Urothelium cell line (cell line): ENCODE measurements at places on chromosomes 13 and 19.

- no peak for DNase-seq
Observed at GRCh38 chr19:3162418-3163229, 15.9 kb upstream of the S1PR4 start.

- no peak for DNase-seq
Observed at GRCh38 chr13:75364131-75364713, 117.7 kb downstream of the TBC1D4 start.

DNA sequence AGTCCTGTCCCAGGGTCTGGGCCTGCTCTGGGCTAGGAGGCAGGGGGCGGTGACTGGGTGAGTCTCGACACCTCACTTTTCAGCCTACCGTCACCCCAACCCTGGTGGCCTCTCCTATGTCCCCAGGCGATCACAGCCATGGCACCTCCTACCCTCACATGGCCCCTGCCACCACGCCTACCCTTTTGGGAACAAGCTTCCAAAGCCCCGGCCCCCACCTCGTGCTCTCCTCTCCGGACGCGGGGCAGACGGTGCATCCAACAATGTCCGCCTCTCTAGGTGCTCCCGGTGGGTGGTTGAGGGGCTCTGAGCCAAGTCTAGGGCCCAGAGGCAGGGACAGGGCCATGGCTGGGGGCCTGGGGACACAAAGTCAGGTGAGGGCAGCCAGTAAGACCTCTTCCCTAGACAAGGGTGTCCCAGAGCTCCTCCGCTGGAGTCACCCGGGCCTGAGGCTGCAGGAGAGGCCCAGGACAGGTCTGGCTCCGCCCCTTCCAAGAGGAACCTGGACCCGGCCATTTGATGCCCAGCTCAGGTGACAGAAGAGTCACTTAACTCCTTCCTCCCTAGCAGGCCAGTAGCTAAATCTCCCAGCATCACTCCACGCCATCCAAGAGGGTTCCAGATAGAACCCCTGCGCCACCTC lies at the start of gene SYNE4:
SYNE4 (minus strand) TSS at position 478 of the 643 bp plus-strand sequence; CDS start at position 346, 132 bp downstream.
- DNase-seq, result no peak

DNA sequence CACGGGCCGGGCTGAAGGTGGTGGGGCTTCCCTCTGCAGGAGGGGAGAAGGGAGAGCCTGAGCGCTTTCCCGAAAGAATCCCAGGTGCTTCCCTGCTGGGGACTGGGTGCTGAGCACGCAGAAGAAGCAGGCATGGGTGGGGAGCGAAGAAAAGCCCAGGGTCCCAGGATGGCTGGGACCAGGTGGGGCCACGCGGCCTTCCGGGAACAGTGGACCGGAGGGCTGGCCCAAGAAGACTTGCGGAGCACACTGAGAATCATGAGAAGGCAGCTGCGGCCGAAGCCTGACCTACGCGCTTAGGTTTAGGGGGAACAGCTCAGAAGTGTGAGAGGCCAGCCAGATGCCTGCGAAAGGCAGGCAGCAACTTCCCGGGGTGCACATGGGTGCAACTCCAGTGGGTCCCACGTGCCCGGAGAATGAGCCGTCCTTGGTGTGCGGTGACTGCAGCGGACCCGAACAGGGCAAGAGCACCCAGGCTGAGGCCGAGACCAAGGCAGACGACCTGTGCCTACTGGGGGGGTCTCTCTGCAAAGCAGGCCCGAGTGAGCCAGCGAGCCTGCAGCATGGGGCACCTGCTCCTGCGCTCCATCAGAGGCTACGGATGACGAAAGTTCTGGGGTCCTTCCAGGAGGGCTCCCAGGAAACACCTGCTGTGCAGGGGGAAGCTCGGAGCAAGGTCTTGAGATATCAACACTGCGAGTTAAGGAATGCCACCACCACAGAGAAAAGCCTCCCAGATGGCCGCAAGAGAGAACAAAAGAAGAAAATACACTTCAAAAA lies 52.4 kb downstream of the MLLT1 start:
- no peak for DNase-seq

DNA sequence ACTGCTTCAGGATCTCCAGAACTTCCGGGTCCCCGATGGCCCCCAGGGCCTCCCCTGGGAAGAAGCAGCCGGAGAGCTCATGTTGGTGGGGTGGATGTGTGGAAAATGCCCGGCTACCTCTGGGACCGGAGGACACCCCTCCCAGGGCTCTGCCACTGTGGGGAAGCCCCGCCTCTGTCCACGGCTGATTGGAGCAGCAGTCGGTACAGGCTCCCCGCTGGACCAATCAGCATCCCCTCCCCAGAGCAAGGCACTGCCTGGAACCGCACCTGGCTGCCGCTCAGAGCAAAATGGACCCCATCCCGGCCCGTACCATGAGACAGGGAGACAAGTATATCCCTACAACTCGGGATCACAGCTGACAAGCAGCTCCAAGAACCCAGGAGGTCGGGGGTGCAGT lies 6.4 kb downstream of the DOHH start:
- no peak for DNase-seq

GRCh38 chr19:5083547-5083965 lies 114.6 kb downstream of the KDM4B start:
- DNase-seq, result no peak

DNA sequence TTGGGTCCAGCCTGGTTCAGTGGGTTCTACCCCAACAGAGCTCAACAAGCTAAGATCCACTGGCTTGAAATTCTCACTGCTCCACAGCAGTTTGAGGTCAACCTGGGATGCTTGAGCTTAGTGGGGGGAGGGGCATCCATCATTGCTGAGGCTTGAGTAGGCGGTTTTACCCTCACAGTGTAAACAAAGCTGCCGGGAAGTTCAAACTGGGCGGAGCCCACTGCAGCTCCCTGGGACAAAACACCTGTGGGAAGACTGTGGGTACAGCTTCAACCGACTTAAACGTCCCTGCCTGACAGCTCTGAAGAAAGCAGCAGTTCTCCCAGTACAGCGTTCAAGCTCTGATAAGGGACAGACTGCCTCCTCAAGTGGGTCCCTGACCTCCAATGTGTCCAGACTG lies 1161.9 kb downstream of the UQCRFS1 start:
- DNase-seq, result no peak

- no peak for DNase-seq
Observed at GRCh38 chr13:110542169-110542796, 19.2 kb downstream of the RAB20 start.

DNA sequence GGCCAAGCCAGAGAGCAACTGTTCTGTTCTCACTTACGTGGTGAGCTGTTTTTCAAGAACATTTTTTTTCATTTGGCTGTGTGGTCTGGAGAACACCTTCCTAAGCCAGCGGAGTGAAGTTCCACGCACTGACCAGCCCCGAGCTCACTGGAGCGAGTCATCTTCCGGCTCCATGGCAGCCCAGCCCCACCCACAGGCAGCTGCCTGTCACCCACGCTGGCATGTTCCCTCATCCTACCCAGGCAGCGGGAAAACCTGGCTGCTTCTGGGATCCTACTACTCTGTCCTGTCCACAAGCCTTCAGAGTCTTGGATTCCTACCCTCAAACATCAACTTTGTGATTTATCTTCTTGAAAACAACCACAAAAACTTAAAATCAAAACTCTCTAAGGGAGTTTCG lies 76.2 kb downstream of the GGACT start:
- DNase-seq, result peak; percentile 43

- no peak for DNase-seq
Observed at GRCh38 chr13:110700186-110700585, 5.7 kb downstream of the CARS2 start.

- peak; percentile 87 for DNase-seq
Observed at GRCh38 chr19:41928221-41928683, at the start of gene ERFL. ERFL (minus strand) TSS chr19:41928449; CDS start chr19:41912919, 15,530 bp downstream.

- DNase-seq, result peak; percentile 62
Observed at GRCh38 chr19:47210689-47211316, 20.2 kb downstream of the BBC3 start.

- DNase-seq, result peak; percentile 87
Observed at GRCh38 chr13:29923554-29924481, 73.4 kb upstream of the UBL3 start.

DNA sequence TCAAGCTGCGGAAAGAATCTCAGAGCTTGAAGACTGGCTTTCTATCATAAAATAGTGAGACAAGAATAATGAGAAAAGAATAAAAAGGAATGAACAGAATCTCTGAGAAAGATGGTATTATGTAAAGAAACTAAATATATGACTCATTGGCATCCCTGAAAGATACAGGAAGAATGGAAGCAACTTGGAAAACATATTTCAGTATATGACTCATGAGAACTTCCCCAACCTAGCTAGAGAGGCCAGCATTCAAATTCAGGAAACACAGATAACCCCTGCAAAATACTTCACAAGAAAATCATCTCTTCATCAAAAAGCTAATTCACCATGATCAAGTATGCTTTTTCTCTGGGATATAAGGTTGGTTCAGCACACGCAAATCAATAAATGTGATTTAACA lies 2318.0 kb downstream of the PCDH9 start:
- DNase-seq, result no peak

GRCh38 chr13:30124131-30124768 lies 183.1 kb downstream of the KATNAL1 start:
- no peak for DNase-seq

- DNase-seq, result no peak
Observed at GRCh38 chr19:38433268-38433733, at the start of gene RYR1. RYR1 (plus strand) TSS chr19:38433691; CDS start chr19:38433830, 139 bp downstream.

GRCh38 chr13:50133358-50133953 lies 118.2 kb downstream of the KCNRG start:
- no peak for DNase-seq

DNA sequence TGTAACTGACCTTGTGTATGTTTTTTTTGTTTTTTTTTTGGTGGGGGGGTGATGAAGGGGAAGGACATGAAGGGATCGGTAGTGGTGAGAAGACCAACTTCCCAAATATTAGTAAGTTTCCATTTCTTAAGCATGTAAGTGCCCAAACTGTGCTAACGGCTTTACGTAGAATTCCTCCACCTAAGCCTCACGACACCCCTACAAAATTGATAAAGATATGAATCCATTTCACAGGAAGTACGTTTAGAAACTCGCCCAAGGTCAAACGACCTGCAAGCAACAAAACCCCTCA lies 649 bp downstream of the UQCRFS1 start:
- DNase-seq, result no peak

GRCh38 chr19:33674626-33675367 lies 53.0 kb downstream of the CHST8 start:
- DNase-seq, result no peak

GRCh38 chr19:5037936-5038335 lies 69.0 kb downstream of the KDM4B start:
- no peak for DNase-seq

DNA sequence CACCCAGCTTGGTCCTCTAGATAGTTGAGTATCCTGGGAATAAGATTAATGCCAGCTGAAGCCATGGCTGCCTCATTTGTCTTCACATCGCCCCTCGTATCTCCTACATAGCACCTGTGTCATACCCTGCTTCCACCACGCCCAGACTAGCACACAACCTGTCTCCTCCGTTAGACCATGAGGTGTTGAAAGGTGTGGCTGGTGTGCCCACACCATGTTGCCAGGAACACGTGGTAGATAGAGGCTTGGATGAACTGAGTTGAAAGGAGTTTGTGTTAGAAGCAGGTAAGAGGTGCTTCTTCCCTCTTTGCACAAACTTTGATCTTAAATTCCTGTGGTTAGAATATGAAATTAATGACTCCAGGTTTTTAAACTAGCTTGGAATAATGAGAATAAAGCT lies 40.1 kb downstream of the RGCC start:
- DNase-seq, result no peak

- DNase-seq, result no peak
Observed at GRCh38 chr13:98798849-98799645, 46.6 kb upstream of the SLC15A1 start.

DNA sequence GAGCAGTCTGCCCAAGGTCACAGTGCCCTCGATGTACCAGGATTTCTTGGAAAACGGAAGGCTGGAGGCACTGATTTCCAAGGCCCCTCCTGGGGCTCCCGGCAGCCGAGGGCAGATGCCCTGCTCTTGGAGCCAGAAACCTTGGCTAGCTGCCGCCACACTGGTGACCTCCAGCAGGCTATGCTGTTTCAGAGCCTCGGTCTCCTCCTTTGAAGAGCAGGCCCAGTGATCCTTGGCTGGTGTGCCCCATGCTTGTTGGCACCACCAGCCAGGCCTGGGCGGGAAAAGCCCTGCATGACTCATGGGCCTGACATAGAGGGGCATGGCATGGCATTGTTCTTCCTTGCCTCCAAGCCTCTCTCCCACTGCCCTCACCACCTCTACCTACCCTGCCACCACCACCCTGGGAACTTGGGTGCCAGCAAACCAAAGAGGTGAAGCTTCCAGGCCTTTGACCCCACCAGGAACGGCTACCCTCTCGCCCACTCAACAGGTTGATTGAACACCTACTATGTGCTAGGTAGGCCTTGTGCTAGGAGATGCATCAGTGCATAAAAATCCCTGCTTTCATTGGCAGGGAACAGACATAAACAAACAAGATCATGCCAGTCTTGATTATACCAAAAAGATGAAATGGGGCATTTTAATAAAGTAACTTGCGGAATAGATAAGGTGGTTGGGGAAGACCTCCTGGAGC lies 1.6 kb upstream of the CLEC11A start:
- no peak for DNase-seq

- peak; percentile 10 for DNase-seq
Observed at GRCh38 chr13:33349288-33349985, 63.9 kb upstream of the STARD13 start.

- DNase-seq, result peak; percentile 54
Observed at GRCh38 chr13:49652355-49653305, 24.3 kb downstream of the ARL11 start.

DNA sequence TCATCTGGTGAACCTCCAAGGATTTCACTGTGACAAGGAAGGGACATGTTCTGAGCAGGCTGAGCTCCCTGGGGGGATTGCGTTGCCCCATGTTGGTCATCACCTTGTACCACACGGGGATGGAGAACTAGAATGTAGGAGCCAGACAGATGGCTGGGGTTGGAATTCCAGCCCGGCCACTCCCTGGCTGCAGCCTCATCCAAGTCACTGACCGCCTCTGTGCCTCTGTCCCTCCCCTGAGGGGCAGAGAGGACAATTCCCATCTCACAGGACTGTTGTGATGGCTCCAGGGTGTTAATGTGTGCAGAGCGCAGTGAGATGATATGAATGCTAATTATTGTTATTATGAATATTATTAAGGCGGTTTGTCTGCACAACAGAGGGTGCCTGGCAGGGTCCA lies 24.1 kb downstream of the ADGRL1 start:
- DNase-seq, result no peak

GRCh38 chr19:3470500-3471128 lies 9.7 kb downstream of the SMIM24 start:
- no peak for DNase-seq

DNA sequence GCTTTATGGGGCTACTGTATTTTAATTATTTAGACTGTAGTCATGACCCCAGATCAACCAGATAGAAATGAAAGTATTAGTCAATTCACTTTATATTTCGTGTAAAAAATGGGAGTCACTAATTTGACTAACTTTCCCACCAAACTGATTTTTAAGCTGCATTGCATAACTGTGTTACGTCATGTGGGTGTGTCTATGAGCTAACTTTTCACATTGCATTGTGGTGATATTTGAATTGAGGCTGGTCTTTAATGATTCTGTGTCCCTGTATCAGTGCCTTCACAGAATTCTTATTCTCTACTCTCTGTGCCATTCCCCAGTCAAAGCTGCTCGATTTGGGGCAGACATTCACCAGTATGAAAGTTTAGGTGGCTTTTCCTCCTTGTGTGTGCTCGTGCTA lies 172.7 kb upstream of the MAB21L1 start:
- no peak for DNase-seq

GRCh38 chr19:34676697-34677385 lies at the start of gene SCGB2B2:
SCGB2B2 (minus strand) TSS chr19:34677159; CDS start chr19:34594563, 82,596 bp downstream.
- DNase-seq, result peak; percentile 80
